NCI-H1930 (cell line): ENCODE measurements at places on chromosomes 3 and 15.

DNA sequence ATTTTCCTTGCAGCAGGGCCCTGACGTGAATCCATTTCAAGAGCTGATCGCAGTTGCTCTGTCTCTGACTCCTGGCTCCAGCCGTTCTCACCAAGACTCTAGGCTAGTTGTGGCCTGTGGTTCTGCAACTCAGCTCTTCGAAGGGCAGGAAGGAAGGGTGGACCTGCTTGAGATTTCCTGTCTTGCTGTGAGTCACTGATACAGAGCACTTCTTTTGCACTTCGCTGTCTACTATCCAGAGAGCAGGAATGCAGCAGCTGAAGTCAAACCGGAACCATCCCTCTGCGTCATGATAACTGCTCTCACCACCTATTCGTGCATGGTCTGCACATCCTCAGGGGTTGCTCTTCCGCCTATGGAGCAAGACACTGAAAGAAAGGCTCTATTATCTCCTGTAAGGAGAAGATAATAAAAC, 59.7 kb downstream of the RAP2B start:
- DNase-seq = no peak

DNA sequence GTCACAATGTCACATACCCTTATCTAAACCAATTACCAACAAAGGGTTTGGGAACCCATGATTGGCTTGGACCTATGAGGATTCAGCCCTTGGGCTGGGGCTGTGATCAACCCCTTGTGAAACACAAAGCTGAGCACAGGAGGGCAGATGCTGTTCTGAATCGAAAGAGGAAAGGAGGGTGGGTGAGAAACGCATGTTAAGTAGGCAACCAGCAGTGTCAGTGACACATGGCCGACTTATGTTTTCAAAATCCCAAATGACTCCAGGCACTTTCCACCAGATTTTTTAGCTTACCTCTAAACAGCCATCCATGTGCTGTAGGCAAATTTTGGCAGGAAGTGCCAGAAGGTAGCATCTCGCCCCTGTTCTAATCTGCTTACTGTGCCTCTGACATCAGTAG, 34.1 kb upstream of the KLHL25 start:
- no peak for DNase-seq

GRCh38 chr3:12661926-12662592, 1.9 kb downstream of the RAF1 start:
- no peak for DNase-seq

DNA sequence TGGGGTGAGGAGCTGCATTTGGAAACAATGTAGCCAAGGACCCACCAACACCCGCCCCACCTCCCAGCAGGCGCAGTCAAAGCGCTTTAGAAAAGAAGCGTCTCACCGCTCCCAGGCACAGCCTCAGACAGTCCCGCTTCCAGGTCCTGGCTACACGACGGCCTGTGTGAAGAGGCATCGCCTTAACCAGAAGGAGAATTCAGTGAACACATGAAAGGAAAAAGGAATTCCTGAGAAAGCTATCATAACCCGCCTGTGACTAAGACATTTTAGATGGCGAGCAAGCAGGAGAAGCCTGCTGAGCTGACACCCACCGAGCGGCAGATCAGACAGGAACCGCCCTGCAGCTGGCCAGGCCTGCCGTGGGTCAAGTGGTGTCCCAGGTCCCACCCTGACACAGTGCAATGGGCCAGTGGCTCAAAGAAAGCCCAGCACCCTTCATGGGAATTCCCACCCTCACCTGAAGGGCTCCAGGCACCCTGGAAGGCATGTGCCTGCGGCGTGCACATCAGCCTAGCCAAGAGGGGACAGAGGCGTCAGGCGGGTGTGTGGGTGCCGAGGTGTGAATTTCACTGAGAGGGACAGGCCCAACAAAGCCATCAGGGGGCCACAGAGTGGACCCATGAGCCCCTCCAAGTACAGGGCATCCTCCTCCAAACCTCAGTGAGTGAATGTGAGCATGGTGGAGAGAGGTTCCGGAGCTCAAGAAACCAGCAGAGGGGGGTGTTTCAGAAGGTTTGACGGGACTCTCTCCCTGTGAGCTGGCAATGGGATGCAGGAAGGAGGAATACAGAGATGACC, 144.8 kb downstream of the NSMCE3 start:
- no peak for DNase-seq

DNA sequence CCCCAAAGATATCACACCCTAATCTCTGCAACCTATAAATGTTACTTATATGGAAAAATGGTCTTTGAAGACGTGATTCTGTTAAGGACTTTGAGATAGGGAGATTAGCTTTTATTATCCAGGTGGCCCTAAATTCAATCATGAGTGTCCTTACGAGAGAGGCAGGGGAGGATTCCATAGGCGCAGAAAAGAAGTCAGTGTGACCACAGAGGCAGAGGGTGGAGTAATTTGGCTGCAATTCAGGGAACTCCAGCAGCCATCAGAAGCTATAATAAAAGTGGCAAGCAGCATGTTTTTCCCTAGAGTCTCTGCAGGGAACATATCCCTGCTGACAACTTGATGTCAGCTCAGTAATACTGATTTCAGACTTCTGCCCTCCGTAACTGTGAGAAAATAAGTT, 315.2 kb upstream of the ROBO2 start:
- DNase-seq = no peak

- no peak for DNase-seq
Measured at GRCh38 chr3:30097022-30097650, 509.3 kb upstream of the TGFBR2 start.

DNA sequence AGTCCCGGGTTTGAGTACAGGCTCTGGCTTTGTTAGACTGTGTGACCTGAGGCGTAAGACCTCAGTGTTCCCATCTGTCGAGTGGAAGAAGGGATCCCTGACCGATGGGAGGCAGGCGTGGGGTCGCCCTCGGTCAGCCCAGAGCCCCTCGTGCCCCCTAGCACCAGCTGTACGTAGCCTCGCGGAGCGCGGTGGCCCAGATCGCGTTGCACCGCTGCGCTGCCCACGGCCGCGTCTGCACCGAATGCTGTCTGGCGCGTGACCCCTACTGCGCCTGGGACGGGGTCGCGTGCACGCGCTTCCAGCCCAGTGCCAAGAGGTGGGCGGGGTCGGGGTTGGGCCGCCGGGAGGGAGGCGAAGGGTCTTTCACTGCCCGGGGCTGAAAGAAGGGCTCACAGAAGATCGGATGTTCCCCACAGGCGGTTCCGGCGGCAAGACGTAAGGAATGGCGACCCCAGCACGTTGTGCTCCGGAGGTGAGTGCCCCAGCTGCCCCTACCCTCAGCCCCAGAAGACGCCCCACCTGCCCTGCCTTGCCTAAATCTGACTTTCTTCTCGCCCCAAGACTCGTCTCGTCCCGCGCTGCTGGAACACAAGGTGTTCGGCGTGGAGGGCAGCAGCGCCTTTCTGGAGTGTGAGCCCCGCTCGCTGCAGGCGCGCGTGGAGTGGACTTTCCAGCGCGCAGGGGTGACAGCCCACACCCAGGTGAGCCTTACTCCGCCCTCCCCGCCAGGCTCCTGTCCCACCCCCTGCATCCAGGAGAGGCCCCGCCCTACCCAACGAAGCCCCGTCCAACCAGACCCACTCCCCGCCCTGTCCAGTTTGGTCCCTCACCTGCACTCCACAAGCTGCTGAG, 3.5 kb upstream of the LSMEM2 start:
- no peak for DNase-seq

GRCh38 chr3:179474480-179474879, 23.2 kb upstream of the GNB4 start:
- DNase-seq = no peak

GRCh38 chr3:67655364-67656121, 1.1 kb upstream of the SUCLG2 start:
- DNase-seq = no peak

- DNase-seq = no peak
Measured at GRCh38 chr3:31241533-31241932, 291.2 kb upstream of the STT3B start.

GRCh38 chr3:179446501-179446900, 4.8 kb downstream of the GNB4 start:
- no peak for DNase-seq

DNA sequence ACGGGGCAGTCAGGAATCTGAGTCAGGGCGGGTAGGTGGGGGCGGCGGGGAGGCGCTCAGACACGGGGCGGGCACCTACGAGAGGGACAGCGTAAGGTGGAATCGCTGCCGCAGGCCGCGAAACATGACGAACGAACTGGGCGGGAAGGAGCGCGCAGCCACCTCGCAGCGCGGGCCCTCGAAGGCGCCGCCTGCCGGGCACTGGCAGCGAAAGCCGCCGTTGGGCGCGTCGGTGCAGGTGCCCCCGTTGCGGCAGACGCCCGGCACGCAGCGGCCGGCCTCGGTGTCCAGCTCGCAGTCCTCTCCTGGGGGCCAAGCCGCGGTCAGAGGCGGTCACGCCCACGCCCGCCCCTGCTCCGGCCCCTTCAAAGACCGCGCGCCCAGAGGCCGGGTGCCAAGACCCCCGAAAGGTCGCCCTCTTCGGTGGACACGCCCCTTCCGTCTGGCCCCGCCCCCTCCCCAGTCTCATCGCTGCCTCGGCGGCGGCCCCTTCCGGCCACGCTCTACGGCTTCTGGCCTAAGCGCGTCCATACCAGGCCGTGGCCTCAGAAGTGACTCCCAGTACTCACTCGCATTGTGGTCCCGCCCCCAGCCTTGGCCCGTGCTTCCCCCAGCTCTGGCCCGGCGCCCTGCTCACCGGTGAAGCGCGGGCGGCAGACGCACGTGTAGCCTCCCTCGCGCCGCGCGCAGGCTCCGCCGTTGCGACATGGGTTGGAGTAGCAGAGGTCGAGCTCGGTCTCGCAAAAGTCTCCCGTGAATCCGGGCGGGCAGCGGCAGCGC, 6.4 kb downstream of the CELSR3 start:
- no peak for DNase-seq

DNA sequence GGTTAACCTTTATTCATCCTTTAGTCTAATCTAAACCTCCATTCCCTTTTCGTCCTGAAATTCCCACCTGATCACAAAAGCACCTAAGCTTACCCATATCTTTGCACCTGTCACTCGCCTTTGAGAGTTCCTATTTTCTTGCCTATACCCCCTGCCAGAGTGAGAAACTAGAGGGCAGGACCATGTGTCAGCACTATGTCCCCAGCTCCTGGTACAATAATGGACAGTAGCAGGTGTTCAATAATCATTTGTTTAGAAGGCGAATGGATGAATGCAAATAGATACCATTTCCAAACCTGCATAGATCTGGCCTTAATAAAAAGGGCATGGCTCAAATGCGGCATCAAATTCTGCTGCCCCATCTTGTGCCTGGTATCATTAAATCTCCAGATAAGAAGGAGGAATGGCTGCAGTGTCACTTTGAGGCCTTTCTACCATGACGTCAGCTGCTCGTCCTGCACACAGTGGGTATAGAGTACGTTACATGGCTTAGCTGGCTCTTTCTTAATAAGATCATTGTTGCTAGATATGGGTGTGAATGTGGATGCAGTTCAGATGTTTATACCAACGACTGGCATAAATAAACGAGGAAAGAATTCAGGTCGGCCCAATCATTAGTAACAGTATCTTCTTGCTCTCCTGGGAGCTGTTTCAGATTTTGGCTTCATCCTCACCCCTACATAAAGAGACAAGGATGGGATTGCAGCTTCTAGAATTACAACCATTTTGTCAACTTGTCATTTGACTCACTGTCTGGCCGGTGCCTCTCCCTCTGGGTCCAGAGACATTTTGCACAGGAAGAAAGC, 148.7 kb downstream of the RORA start:
- DNase-seq = no peak

DNA sequence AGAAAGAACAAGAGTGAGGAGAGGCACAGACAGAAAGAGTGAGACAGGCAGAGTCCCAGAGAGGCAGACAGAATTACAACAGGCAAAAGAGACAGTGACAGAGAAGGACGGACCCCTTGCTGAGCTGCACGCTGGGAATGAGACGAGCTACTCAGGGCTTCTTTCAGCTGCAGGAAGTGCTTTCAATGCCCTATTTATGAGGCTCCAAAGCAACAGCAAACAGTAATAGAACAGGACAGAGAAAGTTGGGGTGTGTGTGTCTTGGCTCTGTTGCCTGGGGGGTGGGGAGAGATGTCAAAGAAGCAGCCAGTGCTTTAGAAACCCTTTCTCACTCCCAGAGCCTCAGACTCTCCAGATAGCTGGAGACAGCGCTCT, 502 bp upstream of the TIMP4 start:
- no peak for DNase-seq

- no peak for DNase-seq
Measured at GRCh38 chr3:85594676-85595075, 635.9 kb downstream of the CADM2 start.

DNA sequence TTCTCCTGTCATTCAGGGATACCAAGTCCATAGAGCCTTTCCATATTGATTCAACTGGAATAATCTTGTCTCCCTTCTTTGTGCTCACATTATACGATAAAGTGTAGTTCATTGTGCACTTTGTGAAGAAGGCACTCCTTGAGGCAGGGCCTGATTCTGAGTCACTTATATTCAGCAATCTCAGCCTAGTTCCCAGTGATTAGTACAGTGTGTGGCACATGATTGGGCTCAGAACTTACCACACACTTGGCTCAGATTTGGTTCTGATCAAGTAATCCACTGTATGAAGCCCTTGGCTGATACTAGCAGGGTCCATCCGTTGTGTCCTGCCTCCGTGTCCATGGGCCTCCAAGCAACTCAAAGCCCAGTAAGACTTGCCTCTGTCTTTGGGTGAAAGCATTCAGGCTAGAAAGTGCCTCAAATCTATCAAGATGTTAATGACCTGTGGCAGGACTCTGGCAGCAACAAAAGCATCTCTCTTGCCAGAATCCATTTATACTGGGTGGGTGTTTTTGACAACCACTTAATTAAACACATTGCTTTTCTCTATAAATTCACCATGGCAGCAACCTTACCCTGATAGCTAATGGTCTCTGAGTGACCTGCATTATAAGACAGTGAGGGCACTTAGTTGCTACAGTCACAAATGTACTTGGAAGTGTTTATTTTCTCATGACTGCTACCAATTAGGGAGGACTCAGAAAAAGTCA, 51.3 kb downstream of the TPRG1 start:
- no peak for DNase-seq

GRCh38 chr15:56919609-56920366, 1.3 kb downstream of the TCF12 start:
- no peak for DNase-seq

GRCh38 chr15:92801774-92802464, 98.2 kb upstream of the CHD2 start:
- no peak for DNase-seq

DNA sequence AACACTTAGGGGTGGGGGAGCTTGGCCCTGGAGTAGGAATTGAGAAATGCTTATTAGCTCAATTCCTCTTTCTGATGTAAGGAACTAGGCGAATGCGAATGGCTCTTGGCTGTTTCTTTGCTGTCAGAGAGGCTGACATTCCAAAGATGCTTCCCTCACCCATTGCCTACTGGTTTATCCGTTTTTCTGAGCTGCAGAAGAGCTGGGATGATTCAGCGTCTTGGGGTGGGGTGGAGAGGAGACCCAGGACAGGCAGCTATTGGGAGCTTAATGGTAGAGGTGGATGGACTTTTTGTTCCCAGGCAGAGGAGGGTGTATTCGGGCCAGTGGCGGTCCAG, 9.8 kb downstream of the PLEKHO2 start:
- no peak for DNase-seq
